ENCODE measurements at places on chromosomes 2 and 18. TPM values are rescaled to one million over a fixed set of nuclear protein-coding genes. Genes with fewer than 3 reads are reported as not detected.

ATP8B1 gene
- 18.3 TPM for polyA plus RNA-seq

ANKRD30BL gene
- polyA plus RNA-seq: 0.52 TPM

IGFBP5 gene
- polyA plus RNA-seq: 68.1 TPM

THUMPD2 gene
- polyA plus RNA-seq: 27.1 TPM

CRYGD gene
- not detected for polyA plus RNA-seq

GATA6 gene
- polyA plus RNA-seq: 61.5 TPM

SLC23A3 gene
- 4.7 TPM for polyA plus RNA-seq

NMUR1 gene
- 0.53 TPM for polyA plus RNA-seq

UGT1A3 gene
- polyA plus RNA-seq: not detected

HPCAL1 gene
- 73.8 TPM for polyA plus RNA-seq

DNA sequence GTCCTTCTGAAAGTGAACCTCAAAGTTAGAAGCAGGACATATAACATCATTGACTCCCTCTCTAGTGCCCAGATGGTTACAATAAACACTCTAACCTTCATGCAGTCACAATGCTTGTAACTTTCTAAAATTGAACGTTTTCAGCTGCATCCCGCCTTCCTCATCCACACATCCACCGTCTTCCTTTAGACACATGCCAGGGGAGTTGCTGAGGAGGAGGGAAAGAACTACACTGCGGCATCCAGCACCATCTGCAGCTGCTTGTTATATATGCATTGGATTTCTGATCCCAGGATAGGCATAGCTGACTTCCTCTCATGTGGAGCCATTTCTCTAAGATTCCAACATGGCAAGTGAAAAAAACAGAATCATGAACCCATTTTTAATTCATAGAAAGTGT, 96.8 kb downstream of the FBXO15 start:
- DNase-seq: no peak

GRCh38 chr2:48221846-48222516, 308.0 kb upstream of the STON1 start:
- no peak for DNase-seq

- DNase-seq: no peak
Observed at GRCh38 chr2:193966590-193966989, 1690.4 kb upstream of the SLC39A10 start.

GRCh38 chr18:77054606-77055428, 77.8 kb downstream of the MBP start:
- peak; percentile 64 for DNase-seq

GRCh38 chr2:125842041-125842440, 813.9 kb upstream of the GYPC start:
- peak; percentile 64 for DNase-seq

DNA sequence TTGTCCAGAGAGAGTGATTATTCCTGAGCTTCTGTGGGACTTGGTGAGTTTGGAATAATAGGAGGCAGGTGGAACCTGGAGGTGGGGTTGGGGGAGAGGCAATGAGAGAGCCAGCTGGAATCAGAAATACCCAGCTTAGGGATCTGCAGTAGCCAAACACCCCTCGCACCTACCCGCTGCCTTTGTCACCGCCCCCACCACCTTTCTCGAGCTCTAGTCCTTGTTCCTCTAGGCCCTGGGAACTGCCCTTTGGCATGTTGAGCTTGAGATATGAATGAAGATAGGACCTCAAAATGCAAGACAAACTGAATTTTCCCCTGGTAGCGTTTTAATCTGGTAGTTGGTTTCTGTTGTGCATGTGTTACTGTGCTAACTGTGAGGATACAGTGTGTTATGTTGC, 242.9 kb downstream of the PTPRM start:
- DNase-seq: no peak

GRCh38 chr18:11883153-11883552, 25.0 kb downstream of the MPPE1 start:
- DNase-seq: no peak

- DNase-seq: no peak
Observed at GRCh38 chr2:25576596-25576995, 96.8 kb downstream of the DTNB start.

DNA sequence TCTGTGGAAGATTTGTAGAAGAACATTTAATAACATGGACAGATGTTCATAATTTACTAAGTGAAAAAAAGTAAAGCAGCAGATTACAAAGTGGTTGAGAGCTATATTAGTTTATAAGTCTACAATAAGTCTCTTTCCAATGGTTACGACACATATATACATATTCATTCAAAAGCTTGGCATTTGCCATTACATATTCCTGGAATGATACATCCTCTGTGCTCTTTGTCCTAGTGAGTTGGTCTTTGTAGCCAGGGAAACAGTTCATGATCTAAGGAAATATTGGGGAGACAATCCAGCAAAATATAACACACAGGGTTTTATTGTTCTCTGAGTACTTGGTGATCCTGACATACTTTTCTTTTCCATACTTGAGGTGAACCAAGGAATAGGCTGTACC, 32.5 kb upstream of the SOS1 start:
- no peak for DNase-seq

- no peak for DNase-seq
Observed at GRCh38 chr2:116329280-116329679, 1485.2 kb upstream of the DDX18 start.

- DNase-seq: no peak
Observed at GRCh38 chr2:105546628-105546974, 147.8 kb upstream of the FHL2 start.

GRCh38 chr18:6975084-6975483, 142.5 kb downstream of the LAMA1 start:
- DNase-seq: no peak

DNA sequence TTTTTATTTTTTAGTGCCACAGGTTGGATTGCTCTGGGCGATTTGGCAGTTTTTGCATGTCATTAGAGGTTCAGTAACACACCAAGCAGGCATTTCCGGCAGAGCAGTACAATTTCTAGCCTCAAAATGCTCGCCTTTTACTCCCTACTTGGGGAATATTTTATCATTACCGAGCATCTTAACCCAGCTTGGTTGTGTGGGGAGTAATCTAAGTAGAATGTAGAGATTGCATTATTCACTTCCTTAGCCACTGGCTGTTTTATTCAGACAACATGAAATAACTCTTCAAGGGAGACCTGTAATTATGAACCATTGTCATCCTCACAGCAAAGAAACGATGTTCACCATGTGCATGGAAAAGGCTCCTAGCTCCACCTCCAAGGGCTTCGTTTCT, 13.1 kb downstream of the GRP start:
- DNase-seq: no peak

DNA sequence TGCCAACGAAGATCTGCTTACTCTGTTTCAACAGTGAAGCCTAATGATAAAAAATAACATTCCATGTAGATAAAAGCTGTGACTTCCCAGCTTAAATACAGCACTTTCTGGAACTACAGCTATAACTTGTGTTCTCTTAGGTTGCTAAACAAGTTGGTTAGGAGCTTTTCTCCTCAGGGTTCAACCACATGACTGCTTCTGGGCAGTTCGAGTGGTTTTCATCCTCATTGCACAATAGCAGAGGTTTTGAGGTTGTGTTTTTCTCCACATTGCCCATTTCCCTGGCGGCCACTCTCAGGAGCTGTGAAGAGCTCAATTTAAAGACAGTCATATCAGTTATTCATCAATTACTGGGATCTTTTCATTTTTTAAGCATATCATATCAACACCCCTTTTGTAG, 102.2 kb upstream of the CYP1B1 start:
- DNase-seq: no peak

DNA sequence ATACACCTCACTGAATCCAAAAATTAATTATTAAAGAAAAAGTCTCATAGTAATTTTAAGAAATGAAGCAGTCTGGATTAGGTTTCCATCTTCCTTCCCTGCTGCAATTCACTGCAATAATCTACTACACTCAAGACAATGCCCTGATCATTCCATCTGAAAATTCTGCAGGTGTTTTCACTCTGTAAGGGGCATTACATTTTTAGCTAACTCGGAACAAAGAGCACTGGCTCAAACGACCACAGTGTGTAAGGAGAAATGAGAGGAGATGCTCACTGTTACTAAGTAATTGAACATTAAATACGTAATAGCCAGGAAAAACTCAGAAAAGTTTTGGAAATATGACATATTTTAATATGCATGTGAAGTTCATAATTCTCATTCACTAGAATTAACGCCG, 1.3 kb downstream of the B4GALT6 start:
- no peak for DNase-seq

DNA sequence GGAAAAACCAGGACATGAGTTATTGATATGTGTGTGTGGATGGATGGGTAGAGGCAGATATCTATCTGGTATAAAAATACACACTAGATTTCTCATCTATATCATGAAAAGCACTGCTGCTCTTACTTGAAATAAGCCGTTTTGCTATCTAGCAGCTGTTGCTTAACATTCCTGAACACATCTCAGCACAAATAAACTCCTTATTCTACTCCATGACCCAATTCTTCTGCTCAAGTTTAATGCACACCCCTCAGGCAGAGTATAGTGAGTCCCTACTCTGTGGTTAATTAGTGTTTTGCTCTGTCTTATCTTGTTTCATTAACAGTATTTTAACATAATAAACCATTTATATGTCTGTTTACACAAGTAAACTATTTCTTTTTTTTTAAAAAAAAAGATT, 134.2 kb downstream of the CBLN2 start:
- DNase-seq: no peak

DNA sequence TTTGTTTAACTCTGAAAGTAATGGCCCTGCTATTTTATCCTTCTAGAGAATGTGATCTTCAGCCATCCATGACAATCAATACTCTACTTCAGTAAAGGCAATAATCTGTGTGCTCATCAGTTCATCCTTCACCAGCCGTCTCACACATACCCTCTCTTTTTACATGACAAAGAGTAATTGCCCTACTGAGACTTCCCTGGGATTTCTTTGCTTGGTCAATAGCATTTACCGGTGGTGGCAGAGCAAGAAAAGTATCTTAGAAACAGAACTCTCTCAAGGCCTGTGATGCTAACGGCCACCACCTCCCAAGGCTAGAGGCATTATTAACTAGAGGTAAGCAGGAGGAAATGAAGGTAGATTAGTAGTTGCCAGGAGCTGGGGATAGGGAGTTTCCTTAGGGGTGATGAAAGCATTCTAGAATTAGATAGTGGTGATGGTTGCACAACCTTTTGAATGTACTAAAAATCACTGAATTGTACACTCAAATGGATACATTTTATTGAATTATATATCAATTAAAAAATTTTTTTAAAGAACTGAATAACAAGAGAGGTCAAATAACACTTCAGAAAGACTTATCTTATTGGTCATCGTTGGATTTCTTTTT, 57.9 kb upstream of the EPC2 start:
- no peak for DNase-seq

GRCh38 chr2:169714699-169715098, 18.9 kb upstream of the KLHL23 start:
- DNase-seq: no peak

DNA sequence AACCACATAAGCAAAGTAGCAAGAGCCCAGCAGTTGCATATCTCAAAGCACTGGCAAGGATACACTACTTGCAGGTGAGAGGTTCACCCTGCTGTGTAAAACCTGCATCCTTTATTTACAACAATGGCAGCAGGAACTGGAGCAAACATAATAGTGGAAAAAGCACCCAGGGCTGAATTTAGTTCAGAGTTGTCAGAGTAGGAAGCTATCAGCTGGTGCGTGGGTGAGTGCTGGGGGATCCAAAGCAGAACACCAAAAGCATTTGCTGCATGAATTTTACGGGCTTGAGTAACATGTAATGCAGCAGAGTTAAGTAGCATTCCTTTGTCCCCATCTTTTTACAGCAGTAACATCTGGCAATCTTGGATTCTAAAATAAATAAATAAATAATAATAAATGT, 73.5 kb upstream of the SRD5A2 start:
- no peak for DNase-seq

DNA sequence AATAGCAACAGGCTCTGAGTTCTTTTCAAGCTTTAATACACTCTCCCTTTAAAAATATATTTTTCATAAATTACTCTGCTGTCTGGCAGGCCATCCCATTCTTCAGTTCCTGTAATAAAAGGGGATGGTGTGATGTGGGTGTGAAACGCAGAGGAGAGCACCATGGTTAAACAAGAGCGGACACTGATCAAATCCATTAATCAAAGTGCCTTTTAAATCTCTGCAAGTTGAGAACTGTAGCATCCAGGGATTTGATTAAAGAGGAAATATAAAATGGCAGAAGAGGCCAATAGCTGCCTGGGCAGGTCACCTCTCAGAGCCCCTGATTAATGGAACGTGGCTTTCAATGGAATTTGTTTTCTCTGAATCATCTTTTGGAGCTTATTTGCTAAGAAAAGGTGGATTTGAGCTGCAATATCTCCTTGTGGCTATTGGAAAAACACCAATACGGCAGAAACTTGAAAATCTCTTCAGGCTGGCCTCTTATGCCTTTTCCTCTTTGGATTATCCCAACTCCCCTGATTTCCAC, 96.9 kb downstream of the ACTR3 start:
- DNase-seq: no peak

DNA sequence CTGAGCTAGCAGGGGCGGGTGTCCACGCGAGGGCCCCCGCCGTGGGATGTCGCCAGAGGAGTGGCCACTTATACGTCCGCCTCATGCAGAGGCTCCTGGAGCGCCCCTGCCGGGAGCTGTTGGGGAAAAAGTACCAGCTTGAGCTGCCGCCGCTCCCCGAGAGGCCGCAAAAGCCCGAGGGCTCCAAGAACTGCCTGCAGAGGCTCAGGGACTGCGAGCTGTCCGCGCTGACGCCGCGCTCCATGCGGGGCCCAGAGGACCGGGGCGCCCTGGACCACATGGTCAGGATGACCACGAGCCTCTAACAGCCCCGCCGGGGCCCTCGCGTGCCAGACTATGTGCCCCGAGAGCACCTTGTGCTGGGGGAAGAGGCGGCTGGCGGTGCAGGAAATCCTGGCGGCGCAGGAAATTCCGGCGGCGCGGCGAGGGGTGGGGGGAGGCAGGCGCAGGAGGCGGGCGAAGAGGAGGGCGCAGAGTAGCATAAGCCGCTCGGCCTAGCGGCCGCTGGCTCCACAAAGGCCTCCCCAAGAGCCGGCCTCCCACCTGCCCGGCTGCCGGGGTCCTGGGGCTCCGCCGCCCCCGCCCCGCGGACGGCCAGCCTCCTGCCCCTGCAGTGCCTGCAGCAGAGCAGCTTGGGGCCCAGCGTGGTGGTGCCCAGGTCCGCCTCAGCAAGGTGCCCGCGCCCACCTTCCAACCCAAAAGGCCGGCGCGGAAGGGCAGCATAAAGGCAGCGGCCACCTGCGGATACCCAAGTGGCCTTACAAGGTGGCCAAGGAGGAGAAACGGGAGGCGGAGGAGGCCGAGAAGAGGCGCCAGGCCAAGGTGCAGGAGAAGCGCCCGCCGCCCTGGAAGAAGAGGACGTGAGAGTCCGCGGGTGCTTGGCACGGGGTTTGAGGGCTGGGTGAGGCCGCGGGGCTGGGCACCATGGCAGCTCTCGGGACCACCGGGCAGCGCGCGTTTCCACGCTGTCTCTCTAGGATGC, 42.1 kb upstream of the TRIM43B start:
- peak; percentile 64 for DNase-seq

GRCh38 chr2:101625387-101625786, 72.1 kb upstream of the MAP4K4 start:
- DNase-seq: no peak

All from right lung (tissue), 10 donors.